ENCODE measurements at places on chromosomes 1 and 21.

DNA sequence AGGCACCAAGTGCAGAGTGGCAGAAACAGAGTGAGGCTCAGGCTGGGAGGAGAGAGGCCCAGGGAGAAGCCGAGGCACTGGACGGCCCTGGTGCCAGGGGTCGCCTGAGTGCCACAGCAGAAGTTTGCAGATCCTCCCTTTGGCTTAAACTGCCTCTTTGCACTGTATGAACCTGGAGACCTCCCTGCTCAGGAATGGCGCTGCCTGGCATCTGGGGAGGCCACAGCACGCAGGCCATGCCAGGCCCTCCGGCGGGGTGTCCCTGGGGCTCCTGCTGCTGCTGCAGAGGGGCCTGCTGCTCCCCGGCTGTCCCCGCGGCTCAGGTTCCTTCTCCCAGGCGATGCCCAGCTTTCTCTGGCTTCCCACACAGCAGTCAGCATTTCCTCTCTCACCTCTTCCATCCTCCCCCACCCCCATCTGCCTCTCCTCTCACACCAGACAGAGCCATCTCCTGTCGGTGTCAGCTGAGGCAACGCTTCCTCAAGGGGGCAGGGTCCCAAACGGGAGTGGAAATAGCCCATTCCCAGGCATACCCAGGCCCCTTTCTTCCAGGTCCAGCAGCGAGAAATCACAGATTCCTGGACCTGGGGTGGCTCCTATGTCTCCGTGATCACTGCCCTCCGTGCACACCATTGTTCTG is 35.2 kb downstream of the SYT6 start:
- DNase-seq = no peak

DNA sequence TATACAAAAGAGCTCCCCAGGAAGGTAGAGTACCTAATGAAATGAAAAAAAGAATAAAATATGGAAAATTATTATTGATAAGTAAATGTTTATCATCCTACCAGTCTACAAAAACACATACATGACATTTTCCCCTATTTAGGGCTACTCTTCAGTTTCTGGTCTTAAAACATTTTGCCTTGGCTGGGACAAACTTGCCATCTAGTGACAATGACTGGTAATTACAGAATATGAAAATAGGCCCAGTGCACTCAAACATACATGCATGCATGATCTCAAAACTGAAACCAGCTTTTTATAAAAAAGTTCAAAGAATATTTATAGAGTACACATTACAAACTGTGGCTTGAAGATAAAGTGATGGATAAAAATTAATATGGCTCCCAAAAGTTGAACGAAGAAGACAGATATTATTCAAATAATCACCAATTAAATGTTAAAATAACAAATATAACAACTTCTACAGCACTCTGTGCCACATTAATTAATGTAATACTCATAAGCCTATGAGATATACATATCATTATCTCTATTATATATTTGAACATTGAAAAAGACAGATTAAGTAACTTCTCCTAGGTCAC is 10.5 kb upstream of the RNPC3 start:
- DNase-seq = peak; percentile 57

DNA sequence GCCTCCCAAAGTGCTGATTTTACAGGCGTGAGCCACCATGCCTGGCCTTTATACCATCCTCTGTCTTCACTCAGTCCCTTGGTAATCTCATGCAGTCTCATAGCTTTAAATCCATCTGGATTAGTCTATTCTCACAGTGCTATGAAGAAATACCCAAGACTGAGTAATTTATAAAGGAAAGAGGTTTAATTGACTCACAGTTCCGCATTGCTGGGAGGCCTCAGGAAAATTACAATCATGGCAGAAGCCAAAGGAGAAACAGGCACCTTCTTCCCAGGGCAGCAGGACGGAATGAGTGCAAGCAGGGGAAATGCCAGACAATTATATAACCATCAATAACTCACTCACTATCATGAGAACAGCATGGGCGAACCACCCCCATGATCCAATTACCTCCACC is 49.1 kb upstream of the CPLANE2 start:
- DNase-seq = no peak

- DNase-seq = no peak
These were observed 30.5 kb upstream of the ZNF496 start for GRCh38 chr1:247362153-247362552.

DNA sequence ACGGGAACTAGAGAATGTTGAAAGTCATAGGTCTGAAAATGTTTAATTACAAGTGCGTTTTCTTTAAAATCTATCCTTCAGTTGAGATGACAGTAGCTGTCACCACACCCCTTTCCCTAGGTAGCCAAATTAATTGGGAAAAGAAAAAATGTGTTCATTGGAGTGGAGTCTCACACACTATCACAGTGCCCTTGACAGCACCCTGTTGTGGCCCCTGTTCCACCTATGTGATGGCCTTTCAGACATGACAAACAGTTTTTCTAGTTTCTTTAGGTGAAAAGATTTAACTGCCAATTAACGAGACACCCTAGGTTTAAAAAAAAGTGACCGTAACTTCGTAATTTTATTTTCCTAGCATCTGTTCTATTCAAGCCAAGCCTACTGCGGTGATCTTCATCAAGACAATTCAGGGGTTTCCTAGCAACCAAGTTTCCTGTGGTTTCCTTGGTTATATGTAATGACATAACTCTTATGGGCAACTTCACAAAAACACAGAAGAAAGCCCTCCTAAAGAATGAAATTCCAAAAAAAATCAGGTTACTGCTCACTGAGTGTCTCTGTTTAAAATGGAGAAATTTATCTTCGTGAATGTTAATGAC is 298.3 kb downstream of the PDE4B start:
- DNase-seq = no peak

DNA sequence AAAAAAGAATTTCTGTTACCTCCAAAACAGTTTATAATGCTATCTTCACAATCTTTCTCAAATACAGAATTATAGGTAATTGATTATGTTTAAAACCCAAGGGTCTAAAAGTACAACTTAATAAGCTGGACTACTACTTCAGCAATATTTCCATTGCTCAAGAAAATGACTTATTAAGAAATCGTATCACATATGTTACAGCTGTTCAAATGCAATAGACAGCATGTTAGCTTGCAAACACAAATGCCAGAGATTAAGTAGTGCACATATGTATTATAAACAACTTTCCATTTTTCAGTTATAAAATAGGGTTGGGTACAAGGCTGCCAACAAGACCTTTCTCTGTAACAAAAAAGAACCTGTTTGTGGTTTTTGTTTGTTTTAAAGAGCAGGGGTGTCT is 211.0 kb upstream of the DMRTA2 start:
- no peak for DNase-seq

DNA sequence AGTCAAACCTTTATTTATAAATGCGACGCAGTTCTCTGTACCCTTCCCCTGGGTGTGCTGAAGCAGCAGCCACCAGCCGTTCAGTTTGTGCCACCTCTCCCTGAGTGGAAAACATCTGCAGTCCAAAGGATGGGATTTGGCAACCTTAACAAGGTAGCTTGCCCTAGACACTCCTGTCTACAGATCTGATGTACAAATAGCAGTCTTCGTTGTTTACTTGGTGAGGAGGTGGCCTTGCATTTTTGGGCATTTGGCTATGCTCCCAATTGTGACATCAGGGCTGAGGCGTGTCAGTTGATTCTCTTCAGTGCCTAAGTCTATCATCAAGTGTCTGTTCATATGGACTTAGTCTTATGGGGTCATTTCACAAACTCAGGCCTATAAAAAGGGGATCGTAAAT is 59.8 kb downstream of the KDM1A start:
- DNase-seq = no peak

GRCh38 chr1:205988585-205988995 is 14.6 kb downstream of the RAB7B start:
- no peak for DNase-seq

DNA sequence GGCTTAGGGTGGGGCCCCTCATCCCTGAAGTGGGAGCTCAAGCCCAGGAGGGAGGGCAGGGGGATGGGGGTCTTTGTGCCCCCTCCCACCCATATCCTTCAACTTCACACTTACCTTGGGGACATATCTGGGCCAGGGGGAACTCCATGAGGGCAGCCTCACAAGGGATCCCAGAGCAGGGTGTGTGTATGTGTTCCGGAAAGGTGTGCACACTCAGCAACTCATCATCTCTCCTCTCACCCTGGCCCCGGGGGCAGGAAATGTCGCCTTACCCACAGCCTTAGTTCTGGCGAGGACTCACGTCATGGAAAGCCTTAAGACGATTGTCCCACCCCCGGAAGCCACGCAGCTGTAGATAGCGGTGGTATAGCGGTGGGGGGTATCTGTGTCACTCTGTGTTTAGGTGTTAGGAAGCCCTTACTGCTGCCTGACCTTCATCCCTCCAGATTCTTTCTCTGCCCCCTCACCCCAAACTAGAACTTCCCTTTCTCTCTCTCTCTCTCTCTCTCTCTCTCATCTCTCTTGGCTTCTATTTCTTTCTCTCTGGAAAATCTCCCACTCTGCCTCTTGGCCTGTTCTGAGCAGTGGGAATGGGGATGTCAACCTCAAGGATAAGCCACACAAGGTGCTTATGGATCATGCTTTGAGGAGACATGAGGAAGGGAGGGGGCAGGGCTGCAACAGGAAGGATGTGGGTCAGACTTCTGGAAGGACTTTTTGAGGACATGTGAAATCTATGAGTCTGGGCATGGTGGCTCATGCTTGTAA is at the start of gene SH2D2A:
TSS of gene SH2D2A (minus strand) at position 288 of the 768 bp plus-strand sequence. CDS start at position 148, 140 bp downstream.
- no peak for DNase-seq

- DNase-seq = no peak
These were observed 44.8 kb downstream of the RIMS3 start for GRCh38 chr1:40620586-40621210.

- no peak for DNase-seq
These were observed 59.4 kb upstream of the MPC2 start for GRCh38 chr1:167996266-167996665.

DNA sequence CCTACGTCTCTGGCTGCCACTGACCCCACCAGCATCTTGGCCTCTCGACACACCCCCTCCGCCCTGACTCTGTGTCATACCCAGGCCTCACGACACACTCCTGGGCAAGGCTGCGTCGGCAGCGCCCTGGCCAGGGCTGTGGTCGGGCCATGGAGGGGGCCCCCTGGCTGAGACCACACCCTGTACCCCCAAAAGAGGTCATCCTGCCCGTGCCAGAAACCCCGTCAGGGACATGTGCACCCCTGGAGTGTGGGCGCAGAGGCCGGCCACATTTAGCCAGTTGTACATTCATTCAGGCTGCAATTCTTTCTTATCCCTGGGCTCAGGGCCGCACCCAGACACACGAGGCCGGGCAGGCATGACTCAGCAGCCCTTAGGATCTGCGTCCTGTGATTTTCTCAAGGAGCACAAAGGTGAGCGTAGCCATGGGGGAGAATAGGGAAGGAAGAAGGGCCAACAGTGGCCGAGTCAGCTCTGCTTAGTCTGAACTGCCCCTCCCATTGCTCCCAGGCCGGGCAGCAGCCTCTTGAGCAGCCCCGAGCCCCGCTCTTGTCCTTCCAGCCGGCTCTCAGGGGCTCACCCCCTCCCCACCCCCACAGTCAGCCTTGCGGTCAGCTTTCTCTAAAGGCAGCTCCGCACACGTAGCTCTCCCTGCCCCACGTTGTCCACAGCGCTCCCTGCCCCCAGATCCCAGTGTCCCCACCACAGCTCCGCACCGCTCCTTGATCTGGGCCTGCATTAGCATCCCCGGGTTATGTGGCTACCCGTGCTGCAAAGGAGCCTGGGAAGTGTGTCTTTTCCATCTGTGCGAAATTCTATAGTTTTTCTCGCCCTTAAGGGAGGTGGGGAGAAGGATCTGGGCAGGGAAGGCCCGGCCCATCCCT is 7.9 kb downstream of the CSTB start:
- DNase-seq = peak; percentile 90

DNA sequence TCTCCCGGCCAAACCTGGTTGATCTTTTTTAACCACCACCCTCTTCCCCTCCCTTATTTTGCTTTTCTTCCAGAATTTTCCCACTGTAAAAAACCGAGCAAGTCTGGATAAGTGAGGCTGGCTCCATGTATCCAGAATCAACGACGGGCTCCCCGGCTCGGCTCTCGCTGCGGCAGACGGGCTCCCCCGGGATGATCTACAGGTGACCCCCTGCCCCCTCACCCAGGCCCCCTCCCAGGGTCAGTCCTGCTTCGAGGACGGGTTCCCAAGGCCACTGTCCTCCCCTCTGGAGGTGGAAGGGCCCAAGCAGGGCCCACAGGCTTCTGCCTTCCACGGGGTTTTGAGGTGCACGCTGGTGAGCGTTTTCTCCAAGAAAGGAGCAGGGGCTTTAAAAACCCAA is 5.2 kb upstream of the KCNAB2 start:
- DNase-seq = no peak

DNA sequence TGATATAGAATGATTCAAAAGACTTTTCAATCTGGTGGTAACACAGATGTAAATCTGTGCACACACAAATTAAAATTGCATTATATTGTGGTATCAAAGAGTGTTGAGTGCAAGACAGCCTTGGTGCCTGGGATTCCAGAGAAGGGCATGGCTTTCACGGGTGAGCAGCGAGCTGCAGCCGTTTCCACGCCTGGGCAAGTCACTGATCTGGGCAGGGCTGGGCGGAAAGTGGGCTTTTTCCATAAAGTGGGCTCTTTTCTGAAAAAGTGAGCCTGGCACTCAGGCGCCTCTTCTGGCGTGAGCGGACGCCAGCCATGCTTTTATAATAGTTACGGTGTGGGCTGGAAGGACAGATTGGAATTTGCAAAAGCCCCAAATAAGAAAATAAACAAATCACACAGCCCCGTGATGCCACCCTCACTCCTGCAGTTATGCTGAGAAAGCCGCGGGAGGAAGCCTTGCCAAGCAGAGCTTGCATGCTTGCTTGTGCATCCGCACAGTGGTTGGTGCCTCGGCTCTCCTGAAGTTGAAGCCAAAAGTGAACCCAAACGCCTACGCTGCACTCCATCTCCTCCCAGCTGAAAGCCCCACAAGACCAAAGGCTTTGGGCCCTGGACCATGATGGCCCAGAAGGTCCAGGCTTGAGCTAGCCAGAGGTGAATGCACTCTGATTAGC is 7.1 kb upstream of the C1orf115 start:
- DNase-seq = peak; percentile 24

- peak; percentile 60 for DNase-seq
These were observed 24.7 kb downstream of the CDK18 start for GRCh38 chr1:205528887-205529825.

DNA sequence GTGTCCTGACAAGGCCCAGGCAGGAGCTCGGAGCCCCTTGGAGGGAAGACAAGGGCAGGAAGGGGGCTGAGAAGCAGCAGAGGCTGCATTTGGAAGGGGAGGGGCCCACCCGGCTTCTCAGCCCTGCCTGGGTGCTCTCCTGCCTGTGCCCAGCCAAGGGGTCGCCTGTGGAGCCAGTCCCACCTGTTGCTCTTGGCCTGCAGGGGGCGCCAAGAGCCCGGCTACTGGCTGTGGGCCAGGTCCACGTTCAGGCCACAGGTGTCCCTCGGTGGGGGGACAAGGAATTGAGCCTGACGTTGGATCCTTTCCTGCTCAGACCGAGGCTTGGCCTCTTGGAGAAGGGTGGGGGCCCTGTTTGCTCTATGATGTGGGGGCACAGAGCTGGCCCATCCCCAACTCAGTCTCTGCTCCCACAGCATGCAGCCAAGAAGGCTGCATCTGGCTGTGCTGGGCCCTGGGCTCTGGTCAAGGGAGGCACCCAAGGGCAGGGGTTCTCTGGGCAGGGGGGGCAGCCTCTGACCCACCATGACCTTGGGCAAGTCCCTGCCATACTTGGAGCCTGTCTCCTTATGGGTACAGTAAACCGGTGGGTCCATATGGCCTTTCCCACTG is 10.9 kb downstream of the WNT4 start:
- DNase-seq = peak; percentile 63
